ENCODE measurements at places on chromosomes 7 and 10.

DNA sequence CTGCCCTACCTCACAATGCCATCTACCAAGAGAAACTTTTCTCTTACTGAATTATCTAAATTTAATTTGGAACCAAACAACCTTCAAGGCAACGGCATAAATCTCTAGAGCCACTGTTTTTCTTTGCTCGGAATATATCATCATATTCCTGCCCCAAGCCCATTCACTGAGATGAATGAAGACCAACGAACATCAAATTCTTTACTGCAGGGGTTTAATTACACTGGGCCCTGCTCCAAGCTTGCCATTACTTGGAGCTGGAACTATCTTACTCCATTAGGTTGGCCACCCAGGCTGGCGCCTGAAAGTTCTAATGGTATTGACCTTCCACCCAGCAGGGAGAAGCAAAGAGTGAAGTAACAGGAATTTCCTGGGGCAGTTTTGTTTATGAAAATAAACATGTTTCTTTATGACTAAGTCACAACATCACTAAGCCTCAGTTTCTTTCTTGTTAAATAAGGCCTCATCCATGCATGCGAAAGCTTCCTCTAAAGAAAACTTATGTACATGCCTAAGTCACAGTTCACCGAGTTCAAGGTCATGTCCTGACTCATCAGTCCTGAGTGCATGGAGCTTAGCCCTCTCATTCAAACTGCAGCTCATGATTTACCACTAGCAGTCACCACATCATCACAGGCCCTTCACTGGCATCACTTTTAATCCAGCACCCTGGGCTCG, 42.1 kb upstream of the ANAPC16 start:
- peak; percentile 95 for DNase-seq

DNA sequence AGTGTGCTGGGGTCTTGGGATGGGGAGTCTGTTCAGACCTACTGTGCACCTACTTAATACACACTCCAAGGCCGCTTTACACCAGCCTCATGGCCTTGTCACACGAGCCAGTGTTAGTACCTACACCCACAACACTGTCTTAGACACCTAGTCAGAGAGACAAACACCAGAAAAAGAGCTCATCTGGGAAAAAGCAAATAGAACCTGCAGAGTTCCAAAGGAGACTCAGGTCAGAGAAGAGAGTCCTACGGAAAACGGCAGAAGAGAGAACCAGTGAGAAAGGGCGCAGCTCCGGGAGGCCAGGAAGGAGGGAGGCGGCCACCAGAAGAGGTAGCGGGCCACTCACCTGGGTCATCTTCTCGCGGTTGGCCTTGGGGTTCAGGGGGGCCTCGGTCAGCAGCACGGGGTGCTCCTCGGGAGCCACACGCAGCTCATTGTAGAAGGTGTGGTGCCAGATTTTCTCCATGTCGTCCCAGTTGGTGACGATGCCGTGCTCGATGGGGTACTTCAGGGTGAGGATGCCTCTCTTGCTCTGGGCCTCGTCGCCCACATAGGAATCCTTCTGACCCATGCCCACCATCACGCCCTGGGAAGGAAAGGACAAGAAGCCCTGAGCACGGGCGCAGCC, 105.3 kb upstream of the TNRC18 start:
- peak; percentile 38 for DNase-seq

- no peak for DNase-seq
These were observed 83.6 kb upstream of the TMEM72 start for GRCh38 chr10:44827431-44828006.

DNA sequence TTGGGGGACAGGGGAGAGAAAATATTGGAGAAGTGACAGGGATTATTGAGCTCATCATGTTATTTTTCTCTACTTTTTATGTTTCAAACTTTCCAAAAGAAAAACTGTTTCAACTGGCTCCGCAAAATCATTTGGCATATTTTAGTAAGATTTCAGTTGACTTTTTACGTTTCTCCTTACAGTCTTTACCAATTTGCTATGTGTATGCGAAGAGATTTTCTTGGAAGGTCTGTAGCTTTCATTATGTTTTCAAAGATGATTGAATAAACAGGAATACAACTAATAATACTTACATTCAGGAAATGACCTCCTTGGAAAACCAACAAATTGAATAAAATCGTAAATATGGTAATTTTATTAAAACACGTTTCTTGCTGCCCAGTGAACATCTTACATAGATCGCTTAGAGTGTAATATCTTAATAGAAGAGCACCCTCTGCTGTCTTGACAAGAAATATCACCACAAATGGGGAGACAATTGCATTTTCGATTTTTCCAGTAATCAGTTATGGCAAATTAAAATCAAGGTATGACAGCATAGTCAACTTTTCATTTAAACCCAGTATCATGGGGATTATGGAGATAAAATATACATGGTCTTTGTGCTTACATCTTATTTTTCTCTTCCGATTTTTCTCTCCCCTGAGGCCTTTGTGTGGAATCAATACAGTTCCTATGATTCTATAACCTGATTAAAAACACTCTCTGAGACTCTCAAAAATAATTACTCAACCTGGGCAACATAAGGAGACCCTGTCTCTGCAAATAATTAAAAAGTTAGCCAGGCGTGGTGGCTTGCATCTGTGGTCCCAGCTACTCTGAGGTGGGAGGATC, 43.1 kb downstream of the MBL2 start:
- DNase-seq = peak; percentile 15

DNA sequence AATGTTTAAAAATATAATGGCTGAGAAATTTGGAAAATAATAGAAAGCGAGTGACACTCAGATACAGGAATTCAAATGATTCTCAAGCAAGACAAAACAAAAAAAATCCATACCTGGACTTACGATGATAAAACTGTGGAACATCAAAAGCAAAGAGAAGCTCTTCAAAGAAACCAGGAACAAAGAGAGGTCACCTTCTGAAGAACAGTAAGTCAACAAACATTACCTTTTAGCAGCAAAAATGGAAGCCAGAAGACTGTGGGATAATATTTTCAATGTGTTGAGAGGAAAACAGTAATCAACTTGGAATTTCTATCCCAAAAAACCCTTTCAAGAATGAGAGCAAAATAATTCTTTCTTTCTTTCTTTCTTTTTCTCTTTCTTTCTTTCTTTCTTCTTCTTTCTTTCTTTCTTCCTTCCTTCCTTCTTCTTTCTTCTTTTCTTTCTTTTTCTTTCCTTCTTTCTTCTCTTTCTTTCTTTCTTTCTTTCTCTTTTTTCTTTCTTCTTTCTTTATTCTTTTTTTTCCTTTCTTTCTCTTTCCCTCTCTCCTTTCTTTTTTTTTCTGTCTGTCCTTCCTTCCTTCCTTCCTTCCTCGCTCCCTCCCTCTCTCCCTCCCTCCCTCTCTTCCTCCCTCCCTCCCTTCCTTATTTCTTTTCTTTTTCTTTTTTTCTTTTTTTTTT, 1.8 kb upstream of the CPA5 start:
- no peak for DNase-seq

DNA sequence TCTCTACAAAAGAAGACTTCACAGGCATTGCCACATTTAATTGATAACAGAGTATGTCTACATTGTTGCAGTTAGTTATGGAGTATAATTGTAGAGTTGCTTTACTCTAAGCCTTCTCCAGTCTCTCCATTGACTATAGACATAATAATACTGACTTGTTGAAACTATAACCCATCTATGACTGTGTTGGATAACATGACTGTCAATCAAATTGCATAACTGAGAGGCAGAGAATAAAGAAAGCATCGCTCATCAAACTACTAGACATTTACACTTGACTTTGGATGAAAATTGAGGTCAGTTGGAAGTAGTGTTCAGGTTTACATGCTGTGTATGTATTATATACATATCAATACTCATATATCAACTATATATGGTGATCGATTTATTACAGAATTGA, 3.4 kb upstream of the ATXN7L1 start:
- no peak for DNase-seq

DNA sequence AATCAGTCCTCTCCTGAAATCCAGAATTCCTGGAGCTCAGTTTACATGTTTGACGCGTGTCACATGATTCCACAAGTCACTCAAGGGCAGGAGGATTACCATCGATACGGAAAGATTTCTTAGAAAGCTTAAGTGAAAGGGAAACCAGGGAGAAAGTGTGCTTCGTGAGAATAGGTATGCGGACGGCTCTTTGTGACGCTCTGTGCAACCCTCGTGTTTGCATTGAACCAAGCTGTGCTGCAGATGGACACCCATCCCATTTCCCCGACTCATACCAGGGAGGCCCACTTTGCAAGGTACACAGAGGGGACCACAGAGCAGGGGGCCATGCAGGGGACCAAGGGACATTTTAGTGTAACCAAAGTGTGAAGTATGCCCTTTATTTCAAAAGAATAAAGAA, 43.2 kb downstream of the IKZF1 start:
- DNase-seq = no peak

GRCh38 chr10:132252412-132252811, 55.3 kb downstream of the STK32C start:
- no peak for DNase-seq

DNA sequence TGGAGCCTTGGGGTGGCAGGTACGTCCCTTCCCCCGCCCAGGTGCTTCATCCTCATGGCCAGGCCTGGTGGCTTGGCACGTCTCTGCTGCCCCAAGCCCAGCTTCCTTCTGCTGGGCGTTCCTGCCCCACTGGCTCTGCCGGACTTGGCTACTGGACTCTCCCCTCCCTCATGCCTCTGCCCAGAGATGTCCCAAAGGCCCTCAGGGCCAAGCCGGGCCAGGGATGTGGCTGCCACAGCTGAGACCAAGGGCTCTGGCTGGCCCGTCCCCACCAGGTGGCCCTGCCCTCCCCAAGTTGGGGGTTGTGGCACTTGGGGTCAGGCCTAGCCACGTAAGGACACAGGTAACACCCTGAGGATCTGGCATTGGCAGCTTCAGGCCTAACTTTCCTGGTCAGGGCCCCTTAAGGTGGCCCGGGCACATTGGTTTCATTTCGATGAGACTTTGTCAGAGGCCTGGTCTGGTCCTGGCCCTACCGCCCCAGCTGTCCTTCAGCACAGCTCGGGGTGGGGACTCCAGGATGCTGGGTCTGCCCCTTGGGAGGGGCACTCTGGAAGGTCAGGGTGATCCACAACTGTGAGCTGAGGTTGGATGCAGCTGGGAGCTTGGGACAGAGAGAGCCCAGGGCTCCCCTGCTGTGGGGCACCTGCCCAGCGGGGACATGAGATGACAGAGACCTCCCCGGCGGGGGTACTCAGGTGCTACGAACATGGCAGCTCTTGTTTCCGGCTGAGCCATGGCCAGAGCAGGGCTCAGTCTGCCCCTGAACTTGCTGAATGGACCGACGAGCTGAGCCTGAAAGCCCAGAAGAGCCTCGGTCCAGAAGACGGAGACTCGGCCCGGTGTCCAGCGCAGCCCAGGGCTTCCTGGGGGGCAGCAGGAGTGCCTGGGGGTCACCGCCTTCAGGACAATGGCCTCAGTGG, 2.9 kb downstream of the BHLHA15 start:
- no peak for DNase-seq

DNA sequence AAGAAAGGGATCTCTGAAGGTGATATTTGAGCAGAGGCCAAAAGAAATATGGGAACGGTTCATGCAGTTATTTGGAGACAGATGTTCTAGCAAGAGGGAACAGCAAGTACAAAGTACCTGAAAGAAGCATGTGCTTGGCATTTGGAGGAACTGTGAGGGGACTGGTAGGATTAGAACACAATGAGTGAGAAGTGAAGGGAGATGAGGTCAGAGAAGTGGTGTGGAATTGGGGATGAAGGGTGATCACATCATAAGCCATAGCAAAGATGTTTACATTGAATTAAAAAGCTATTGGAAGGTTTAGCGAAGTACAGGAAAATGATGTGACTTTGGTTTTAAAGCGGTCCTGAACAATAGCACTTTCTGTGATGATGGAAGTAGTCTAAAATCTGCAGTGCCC, 402.4 kb upstream of the LRGUK start:
- DNase-seq = no peak

DNA sequence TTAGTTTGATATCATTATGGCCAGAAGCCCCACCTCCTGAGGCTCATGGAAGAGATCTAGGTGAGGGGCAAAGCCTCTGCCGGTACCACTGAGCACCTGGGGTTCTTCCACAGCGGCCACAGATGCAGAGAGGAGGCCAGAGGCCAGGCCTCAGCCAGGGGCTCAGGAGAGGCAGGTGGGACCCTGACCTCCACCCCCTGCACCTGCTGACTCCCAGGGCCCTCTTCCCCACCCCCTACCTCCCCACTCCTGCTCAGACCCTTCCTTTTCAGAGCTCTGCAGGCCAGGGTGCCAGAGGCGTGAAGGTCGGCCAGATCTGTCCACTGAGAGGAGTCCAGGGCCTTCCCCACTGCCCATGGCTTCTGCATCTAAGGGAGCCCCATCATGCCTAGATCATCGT, 178.7 kb upstream of the PPP2R2D start:
- DNase-seq = peak; percentile 29

GRCh38 chr7:23531050-23531793, 559 bp downstream of the TRA2A start:
- peak; percentile 60 for DNase-seq

DNA sequence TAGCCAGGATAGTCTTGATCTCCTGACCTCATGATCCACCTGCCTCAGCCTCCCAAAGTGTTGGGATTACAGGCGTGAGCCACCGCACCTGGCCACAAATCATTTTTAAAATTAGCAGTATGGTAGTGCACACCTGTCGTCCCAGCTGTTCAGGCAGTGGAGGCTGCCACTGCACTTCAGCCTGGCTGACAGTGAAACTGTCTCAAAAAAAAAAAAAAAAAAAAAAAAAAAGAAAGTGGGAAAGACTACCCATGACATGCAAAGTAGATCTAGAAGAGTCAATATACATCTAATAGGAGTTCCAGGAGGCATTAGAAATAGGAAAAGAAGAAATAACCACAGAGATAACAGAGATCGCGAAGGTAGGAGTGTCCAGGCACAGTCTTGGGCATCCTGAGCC, 3.2 kb downstream of the CSGALNACT2 start:
- DNase-seq = no peak

- no peak for DNase-seq
These were observed 228.1 kb upstream of the NFE2L3 start for GRCh38 chr7:25923741-25924460.

DNA sequence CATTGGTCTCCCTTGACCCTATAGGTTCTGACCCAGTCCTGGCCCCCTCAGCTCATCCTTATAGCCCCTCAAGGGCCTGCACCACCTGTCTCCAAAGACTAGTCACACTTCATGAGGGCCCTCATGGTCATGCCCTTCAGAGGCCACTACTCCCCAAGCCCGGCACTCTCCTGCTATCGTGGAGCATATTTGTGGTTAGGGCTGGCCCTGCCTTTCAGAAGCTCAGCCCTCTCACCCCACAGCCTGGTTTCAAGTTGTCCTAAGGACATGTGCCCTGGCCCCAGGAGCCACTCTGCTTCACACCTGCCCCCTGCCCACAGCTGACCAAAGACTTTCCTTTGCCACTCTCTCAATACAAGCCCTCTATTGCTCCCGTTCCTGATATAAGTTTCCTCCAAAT, 60.3 kb upstream of the LBX1 start:
- DNase-seq = no peak

- no peak for DNase-seq
These were observed 67.0 kb downstream of the FAM241B start for GRCh38 chr10:69697006-69697405.

DNA sequence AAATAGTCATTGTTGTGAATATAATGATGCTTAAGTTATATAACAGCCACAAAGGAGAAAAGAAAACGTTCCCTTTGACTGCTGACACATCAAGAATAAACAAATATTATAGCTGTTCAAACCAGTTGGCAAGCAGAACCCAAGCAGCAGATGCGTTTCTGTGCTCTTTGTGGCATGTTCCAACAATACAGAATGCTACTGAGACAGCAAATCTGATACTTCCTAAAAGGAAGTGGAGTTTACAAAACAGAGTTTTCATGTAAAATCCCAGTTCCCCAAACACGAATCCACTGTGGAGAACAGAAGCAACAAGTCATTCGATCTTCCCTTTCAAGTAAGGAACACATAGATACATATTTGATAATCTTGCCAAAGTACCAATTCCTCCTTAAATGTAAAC, 170.9 kb upstream of the ASAH2 start:
- DNase-seq = no peak
